ENCODE measurements at places on chromosomes 7 and 10.
A peak's percentile ranks its signal among the peaks of the same experiment; 100 is the strongest.

DNA sequence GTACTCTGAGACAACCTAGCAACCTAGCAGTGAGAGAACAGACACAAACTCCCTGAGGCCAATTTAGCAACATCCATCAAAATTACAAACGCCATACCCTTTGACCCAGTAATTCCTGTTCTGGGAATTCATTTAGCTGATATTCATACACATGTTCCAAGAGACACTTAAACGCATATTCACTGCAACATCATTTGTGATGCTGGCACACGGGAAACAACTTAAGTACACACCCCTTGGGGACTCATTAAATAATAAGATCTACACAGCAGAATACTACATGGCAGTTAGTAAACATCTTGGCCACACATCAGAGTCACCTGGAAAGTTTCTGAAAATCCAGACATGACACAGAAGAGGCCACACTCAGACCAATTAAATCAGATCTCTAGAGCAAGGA lies 17.6 kb downstream of the NUDCD3 start:
- DNase-seq: no peak

DNA sequence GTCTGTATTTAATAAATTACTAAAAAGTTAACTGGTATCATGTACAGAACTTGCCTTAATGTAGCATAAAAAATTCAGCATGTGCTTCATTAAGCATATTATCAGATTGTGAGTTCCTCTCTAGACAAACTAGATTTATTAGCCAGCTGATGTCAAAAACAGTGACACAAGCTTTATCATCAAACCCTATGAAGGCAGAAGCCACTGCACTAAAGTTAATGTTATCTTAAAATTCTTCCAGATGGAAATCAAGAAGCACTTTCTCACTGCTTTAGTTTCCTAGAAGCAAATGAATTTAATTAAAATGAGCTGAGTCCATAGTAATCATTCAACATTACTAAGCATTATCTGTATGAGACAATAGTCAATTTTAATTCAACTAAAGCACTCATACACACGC lies 96.4 kb downstream of the ARHGAP12 start:
- no peak for DNase-seq

DNA sequence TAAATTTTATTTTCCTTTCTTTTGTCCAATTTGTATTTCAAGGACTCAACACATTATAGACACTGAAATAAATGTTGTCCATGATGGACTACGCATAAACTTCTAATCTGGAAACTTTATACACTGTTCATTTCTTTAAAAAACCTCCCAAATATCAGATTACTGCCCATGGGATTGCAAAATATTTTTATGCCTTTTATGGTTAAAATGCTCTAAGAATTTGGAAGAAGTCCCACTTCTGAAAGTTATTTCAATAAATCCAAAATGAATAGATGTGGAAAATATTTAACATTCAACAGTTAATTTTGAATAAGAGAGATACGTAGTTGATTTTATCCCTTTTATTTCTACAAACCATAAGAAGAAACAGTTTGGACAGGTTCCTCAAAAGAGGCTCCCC lies 46.1 kb downstream of the CABCOCO1 start:
- no peak for DNase-seq

DNA sequence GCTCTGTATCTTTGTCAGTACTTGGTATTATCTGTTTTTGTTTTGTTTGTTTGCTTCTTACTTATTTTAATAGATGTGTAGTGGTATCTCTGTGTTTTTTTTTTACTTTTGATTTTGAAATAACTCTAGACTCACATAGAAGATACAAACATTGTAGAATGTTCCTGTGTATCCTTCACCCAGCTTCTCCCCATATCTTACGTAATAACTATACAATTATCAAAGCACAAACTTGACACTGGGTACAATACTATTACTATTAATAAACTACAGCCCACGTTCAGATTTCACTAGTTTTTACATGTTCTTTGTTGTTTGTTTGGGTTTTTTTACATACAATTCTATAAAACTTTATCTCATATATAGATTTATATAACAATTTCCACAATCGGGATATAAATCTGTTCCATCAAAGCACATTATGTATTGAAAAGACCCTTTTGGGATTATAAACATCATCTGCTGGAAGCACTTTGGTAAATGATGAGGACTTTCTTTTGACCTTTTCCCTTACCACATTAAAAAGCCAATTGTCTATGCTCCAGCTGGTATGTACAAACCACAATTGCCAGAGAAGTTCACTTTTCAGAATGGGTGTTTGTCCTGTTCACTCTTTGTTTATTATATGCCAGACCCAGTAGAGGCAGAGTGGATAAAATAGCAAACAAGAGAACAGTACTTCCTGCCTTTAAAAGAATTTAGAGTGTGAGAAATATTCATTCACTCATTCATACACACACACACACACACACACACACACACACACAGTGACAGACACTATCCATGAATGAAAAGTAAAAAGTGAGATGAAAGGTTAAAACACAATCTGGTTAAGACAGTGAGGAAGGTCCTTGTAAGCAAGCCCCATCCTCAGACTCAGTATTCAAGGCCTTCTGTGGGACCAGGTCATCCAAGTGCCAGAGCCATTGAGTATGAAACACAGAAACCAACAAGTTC lies 113.0 kb downstream of the SGMS1 start:
- no peak for DNase-seq

DNA sequence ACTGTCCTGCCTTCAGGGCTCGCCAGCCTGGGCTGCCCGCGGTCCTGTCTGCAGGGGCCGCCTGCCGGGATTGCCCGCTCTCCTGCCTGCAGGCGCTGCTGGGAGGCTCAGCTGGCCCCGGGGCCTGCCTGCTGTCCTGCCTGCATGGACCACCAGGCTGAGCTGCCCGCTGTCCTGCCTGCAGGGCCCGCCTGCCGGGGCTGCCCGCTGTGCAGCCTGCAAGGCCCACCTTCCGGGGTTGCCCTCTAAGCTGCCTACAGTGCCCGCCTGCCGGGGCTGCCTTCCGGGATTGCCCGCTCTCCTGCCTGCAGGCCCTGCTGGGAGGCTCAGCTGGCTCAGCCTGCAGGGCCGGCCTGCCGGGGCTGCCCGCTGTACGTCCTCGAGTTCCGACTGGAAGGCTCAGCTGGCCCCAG lies 164.4 kb downstream of the GLRX3 start:
- DNase-seq: peak; percentile 62

DNA sequence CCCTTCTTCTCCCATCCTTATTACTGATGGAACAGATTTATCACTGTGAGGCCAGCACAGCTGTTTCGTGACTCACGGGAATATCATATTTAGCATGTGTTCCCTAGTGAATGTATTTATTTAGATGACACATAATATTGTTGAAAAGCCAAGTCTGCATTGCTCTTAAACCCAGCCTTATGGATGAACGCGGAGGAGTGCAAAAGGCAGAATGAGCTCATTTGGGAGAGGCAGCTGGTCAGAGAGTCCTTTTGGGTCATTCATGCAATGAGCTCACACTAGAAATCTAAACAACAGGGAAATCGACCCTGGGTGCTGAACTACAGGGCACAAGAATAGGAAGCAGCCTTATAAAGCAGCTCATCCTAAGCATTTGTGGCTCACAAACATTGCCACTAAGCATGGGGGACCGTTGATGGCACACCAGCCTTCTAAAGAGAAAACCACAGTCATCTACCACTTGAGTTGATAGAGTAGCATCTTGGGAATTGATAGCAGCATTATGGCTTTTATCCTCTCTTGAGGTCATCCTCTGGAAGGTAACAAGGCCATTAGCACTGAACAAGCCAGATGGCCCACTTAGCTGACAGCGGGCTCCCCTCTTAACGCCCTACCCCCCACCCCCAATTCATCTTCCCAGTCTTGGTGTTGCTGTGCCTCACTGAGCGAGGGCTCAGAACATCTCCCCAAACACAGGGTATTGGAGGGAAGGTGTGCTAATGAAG lies 32.9 kb upstream of the SDK1 start:
- DNase-seq: no peak

GRCh38 chr10:14949291-14949690 lies 4.6 kb downstream of the DCLRE1C start:
- no peak for DNase-seq
